T-helper 17 cell (primary cell): ENCODE measurements at places on chromosomes 3 and 15. TPM values are rescaled to one million over a fixed set of nuclear protein-coding genes. Genes with fewer than 3 reads are reported as not detected.

The TIPIN gene
- 2.9 TPM for total RNA-seq

The MESP2 gene
- total RNA-seq: not detected

- peaks cover 5% of the 10 kb centered on the region for H3K36me3 ChIP-seq
- H3K4me3 ChIP-seq: peak overlapping the region; percentile 78
- no peak for DNase-seq
- peaks cover 7% of the 10 kb centered on the region for H3K4me1 ChIP-seq
- H3K27me3 ChIP-seq: peaks cover 61% of the 10 kb centered on the region
- H3K27ac ChIP-seq: no peak overlapping the region
Observed at GRCh38 chr3:3800685-3801493, 1.7 kb downstream of the LRRN1 start.

- no peak overlapping the region for H3K4me3 ChIP-seq
- H3K27ac ChIP-seq: no peak overlapping the region
- H3K36me3 ChIP-seq: peaks cover 2% of the 10 kb centered on the region
- peaks cover 19% of the 10 kb centered on the region for H3K27me3 ChIP-seq
- peaks cover 6% of the 10 kb centered on the region for H3K4me1 ChIP-seq
- no peak for DNase-seq
Observed at GRCh38 chr3:108471426-108471825, 39.0 kb downstream of the MYH15 start.

GRCh38 chr3:62837145-62837787, 38.0 kb downstream of the CADPS start:
- H3K27me3 ChIP-seq: no peaks in the 10 kb centered on the region
- H3K27ac ChIP-seq: no peak overlapping the region
- DNase-seq: no peak
- H3K4me3 ChIP-seq: no peak overlapping the region
